Brain (organoid and tissue), 16 donors: ENCODE measurements at places on chromosomes 16 and 17.
A peak's percentile ranks its signal among the peaks of the same experiment; 100 is the strongest.

DNA sequence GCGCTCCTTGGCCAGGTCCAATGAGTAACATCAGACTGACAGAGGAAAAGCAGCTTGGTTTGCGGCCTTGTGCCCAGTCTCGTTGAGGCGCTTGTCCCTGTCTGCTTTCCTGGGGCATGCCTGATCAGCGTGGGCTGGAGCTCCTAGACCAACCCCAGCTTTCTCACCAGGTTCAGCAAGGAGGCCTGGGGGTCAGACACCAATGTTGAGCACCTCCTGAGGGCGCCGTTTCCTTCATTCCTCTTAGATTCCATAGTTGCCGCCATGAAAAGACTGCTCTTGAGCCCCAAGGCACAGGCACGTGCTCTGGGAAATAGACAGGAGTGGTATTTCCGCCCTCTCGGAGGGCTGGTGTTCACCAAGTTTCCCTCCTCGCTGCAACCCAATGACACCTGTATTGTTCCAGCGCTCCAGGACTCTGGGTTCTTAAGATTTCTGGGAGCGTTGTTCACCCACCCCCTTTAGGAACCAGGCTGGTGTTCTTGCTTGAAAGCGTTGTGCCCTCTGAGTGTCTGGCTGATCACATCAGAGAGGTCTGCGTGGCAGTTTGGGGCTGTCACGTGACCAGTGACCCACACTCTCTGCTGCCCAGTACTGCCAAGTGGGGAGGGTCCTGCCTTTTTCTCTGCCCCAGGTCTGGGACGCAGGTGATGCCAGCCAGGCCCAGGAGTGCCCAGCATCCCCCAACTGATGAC, 18.0 kb downstream of the KCTD2 start:
- no peak for DNase-seq

GRCh38 chr17:30393911-30394867, 15.5 kb downstream of the CPD start:
- DNase-seq: no peak

GRCh38 chr17:35969558-35970380, 11.5 kb downstream of the CCL16 start:
- DNase-seq: peak; percentile 94

DNA sequence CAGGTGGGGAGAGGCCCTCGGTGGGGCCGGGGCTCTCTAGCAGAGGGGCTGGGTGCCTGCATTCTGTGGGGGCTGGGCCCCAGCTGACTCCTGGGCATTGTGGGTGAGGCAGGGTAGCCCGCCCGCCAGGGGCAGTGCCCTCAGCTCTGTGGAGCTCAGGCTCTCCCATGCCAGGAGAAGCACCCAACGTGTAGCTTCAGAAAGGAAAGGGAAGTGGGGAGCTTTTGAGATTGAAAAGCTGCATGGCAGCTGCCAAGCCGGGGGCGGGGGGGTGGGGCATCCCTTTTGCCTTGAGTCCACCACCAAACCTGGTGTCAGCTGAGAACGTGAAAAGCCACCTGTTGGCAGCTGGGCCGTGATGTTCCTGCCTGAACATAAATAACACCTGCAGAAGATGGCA, 192.1 kb upstream of the CIBAR2 start:
- no peak for DNase-seq

DNA sequence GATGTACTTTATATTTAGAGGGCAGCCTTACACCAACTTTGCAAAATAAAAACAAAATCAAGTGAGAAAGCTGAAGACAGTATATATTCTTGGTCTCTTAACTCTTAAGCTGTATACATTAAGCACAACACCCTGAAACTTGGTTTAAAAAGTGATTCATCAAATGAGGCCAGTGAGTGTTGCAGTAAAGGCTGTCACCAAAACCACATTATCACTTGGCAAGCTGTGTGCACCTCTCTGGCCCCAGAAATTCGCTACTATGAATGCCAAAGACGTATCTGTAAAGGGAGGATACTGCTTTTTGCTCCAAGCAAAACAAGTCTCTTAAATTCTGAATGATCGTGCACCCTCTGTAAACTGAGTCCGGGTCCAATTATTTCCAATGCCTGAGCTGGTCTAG, 163.9 kb downstream of the ZFHX3 start:
- no peak for DNase-seq

- DNase-seq: no peak
Observed at GRCh38 chr17:51402899-51403298, 142.6 kb downstream of the UTP18 start.
